Stimulated activated CD8-positive, alpha-beta memory T cell treated with anti-CD3 and anti-CD28 coated beads, Interleukin-7, amount 100 ng/mL, for 1 hour (primary cell): ENCODE measurements at places on chromosomes 7 and 10.

GRCh38 chr7:114026486-114027089 lies 107.8 kb upstream of the PPP1R3A start:
- DNase-seq: no peak

DNA sequence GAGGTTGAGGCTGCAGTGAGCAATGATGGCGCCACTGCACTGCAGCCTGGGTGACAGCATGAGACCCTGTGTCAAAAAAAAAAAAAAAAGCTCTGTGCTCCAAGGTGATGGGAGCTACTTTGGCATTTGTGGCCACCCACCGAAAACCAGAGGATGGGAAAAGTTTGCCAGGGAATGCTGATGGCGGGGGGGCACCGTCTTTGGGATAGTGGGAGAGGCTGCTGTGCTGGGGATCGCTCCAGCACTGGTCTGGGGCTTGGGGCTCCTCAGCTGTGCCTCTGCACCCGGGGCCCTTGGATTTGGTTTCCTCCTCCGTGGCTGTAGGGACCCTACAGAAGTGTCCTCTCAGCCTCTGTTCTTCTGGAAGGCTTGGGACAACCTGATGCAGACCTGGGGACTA lies 11.7 kb upstream of the RAMP3 start:
- no peak for DNase-seq

DNA sequence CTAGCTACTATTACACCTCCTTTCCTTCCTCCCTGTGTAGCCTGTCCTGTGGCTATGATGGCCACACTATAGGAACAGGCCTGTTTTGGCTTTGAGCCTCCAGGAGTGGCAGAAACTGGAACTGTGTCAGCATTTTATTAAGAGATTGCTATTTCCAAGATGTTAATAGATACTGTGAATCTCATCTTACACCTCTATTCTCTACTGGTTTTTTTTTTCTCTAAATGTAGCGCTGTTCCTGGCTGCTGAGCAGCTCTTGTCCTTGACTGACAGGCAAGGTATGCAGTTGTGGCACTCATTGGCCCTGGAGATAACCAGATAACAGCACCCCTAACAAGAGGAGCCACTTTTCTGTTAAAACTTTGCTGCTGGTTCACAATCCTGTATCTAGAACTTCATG lies 119.5 kb downstream of the EXOC4 start:
- DNase-seq: no peak

DNA sequence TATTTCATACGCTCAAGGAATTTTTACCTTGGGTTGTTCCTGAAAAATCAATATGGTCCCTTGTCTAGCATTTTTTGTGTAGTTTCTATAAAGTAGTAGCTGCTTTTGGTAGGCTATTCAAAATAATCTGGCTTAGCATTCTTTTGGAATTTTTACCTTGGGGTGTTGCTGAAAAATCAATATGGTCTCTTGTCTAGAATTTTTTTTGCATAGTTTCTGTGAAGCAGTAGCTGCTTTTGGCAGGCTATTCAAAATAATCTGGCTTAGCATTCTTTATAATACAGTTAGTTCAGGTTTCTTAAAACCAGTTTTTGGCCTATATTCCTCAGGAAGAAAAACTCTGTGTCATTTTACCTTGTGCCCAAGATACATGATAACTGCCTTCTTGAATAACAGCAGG lies 301.9 kb downstream of the SUGCT start:
- no peak for DNase-seq

DNA sequence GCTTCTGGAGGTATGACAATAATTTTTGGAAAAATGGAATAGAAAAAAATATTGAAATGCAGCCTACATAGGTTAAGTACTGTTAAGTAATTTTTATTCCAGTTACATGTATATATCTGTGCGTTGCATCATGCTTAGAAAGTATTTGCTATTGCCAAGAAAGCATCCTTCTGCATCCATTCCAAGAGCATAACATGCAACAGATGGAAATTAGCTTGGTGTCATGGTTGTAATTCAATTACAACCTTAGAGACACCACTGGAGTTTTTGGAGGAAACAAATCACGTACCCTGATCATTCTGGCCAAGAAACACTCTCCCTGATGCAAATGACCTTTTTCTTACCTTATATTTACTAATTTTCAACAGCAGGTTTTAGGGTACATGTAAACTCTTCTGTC lies 1.7 kb downstream of the AKR1B1 start:
- DNase-seq: no peak

GRCh38 chr7:64630496-64630895 lies 35.4 kb upstream of the ZNF107 start:
- no peak for DNase-seq

- DNase-seq: no peak
Observed at GRCh38 chr7:55400191-55400590, 35.1 kb downstream of the LANCL2 start.

GRCh38 chr10:50554995-50555568 lies 68.7 kb downstream of the SGMS1 start:
- DNase-seq: no peak

GRCh38 chr7:41880107-41880506 lies 177.2 kb upstream of the INHBA start:
- no peak for DNase-seq

- DNase-seq: no peak
Observed at GRCh38 chr7:156999958-157000726, 10.3 kb downstream of the MNX1 start.

DNA sequence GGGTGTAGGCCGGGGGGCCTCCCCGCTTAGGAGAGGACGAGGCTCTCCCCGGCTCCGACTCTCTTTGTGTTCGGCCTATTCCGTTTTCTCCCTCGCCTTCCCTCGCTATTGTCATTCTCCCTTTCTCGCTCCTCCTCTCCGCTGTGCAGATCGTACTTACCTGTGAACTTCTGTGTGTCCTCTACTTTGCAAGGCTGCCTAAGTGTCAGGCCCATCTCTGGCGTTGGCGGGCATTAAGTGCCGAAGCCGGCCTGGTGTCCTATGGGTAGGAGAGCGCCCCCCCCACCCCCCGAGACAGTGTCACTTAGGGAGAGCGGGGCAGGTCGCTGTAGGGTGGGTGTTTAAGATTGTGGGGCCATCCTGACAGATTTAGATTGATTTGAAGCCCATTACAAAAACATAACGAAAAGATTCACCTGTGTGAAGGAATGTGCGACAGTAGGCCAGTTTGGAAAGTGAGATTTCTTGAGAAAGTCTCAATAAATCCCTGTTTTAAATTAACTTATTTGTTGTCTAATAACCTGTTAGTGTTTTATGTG lies 579 bp downstream of the RBM33 start:
- DNase-seq: no peak

GRCh38 chr7:155265961-155266360 lies 31.7 kb upstream of the INSIG1 start:
- DNase-seq: no peak

DNA sequence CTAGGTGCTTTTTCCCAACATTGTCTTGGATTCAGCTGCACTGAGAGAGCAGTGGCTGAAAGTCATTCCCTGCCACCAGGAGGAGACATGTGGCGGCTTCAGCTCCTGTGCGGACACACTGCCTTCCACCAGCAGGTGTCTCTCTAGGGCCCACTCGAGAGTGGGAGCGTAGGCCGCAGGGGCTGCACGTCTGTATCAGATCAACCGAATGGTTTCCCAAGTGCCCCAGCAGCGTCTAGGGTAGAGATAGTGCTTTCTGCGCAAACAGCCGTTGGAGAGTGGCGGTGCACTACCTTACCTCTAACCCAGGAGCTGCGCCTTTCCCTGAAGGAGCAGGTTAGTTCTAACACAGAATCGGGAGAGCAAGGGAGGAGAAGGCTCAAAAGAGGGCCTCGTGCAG lies 31.7 kb downstream of the PAPOLB start:
- peak; percentile 7 for DNase-seq

DNA sequence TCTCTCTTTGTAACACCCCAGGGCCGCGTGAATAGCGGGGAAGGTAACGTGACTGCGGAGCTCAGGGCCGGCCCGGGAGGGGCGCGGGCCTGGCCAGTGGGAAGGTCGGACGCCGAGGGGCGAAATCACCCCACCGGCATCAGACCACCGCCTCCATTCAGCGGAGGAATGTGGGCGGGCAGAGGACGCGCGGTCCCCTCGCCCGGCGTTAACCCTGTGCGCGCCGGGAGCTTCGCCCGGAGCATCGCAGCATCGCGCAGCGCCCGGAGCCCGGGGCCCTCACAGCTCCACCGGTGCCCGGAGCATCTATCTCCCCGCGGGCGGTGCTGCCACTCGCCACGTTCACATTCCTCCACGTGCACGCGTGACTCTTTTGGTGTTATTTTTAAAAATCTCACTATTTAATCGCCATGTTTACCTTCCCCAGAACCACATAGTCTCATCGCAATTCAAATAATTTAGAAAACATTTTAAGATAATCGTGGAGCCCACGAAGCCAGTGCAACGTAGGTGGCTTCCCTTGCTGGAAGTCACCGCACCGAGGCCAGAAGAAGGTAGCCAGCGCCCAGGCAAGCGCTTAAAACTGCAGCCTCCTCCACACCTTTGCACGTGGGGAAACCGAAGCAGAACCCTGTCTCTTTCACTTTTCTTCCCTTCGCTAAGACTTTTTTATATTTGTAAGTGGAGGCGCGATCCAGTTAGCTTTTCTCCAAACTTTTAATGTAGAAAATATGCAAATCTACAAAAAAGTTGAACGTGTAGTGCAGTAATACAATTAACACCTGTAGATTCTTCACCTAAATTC lies 21.8 kb downstream of the FGFBP3 start:
- no peak for DNase-seq

DNA sequence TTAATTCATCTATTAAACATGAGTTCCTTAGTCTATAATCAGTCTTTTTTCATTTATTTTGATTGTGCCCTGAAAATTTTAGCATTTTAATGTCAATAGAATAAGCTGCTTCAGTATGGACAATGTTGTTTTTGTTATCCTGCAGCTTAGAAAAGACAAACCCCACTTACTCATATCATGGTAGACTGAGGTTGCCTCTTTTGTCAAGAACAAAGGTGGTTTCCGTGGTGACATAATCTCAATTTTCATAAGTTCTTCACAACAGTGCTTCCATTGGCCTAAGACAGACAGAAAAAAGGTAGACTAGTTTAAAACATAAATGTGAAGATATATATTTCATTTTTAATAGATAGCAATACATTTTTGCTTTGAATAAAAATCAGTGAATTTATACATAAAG lies 69.1 kb downstream of the RTKN2 start:
- DNase-seq: no peak

GRCh38 chr7:80129785-80130184 lies 4.8 kb upstream of the GNAI1 start:
- no peak for DNase-seq

DNA sequence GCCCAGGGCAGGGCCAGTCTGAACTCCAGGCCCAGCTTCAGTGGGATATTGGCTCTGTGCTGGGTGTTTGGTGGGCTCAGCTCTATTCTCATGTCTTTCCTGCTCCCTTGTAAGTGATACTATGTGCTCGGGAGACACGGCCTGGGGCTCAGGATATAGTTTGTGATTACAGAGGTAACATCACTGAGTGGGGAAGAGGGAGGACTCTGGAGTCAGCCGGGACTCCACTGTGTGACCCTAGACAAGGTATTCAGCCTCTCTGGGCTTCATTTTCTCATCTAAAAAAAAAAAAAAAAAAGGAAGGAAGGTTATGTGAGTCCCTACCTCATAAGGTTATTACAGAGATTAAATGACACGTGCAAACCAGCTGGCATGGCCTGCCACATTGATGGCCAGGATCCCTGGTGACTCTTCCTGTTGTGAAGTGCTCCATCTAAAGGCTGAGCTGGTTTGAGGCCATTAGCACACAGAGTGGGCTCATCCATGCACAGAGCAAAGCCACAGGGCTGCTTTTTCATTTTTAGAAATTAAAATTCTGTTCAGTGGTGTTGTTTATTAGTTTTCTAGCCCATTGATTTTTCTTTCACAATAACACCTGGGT lies 15.7 kb downstream of the SLC13A4 start:
- DNase-seq: no peak

GRCh38 chr7:51430480-51431086 lies 114.0 kb upstream of the COBL start:
- no peak for DNase-seq

DNA sequence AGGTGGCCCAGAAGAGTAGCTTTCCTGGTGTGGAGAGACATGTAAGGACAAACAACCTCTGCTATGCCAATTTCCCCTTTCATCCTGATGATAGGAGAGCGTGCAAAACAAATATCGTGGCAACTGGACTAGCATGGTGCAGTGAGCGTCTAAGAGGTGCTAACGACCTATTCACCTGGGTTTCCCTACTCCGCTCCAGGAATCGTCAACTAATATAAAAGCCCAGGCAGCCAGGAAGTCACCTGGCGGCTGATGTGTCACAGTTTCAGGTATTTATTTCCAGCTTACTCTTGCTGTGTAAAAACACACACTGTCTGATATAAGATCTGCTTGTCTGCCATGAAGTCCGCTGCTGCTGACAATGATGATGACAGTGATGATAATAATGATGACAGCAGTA lies 56.5 kb upstream of the EFCAB10 start:
- no peak for DNase-seq

DNA sequence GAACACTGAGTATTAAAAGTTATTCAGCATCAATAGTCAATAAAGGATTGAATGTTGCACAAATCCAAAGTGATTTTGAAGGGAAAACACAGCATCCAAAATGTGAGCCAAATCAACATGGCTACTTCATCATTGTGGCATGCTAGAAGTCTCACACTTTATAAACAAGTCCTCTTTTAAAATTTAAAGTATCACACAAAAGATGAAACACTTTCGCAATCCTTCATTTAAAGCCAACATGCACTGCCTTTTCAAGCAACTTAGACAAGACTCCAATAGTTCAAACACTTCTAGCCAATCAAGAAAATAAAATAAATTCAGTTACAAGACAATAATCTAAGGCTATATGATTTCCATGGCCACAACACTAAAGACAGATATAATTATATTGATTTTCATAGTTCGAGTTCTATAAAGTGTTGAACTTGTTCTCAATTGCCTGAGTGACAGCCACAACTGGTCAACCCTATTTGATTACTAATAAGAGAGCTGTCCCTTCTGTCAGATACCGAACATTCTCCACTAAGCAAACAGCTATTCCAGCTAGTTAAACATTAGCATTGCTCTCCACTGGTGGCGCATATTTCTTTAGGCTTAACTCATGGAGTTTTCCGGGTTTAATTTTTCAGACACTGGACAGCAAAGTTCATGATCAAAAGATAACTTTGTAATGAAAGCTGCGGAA lies 8.3 kb downstream of the EBF3 start:
- DNase-seq: no peak

GRCh38 chr7:150927157-150927955 lies 50.8 kb downstream of the KCNH2 start:
- DNase-seq: no peak

DNA sequence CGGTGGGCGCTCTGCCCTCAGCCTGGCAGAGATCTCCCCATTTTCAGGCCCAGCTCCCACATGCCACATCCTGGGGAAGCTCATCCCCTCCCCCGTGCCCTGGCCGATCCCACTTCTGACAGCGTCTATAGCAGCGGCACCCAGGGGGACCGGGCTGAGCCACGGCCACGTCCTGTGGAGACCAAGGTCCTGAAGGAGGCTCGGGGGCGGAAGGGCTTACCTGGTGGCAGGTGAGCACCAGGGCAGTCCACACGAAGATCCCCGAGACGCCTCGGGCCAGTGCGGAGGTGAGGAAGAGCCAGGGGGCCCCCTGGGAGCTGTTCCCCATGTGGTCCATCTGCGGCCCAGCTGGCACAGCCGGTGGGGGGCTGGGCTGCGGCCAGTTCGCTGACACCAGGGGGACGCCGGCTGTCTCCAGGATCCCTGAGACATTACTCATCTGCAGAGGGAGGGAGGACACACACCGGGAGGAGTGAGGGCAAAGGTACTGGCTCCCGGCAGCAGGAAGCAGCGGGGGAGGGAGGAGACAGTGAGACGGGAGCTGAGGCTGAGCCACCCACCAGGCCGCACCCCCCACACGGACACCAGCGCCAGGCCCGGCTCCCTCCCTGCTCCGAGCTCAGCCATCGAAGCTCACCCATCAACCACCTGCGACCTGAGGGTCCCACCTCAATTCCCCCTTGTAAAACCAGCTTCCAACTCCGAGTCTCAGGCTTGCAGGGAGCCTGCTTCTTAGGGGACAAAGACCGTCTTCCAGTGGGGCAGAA lies 776 bp downstream of the TMEM184A start:
- no peak for DNase-seq
